ENCODE measurements at places on chromosomes 13 and 19. TPM values are rescaled to one million over a fixed set of nuclear protein-coding genes. Genes with fewer than 3 reads are reported as not detected.

The OR4F17 gene
- not detected for total RNA-seq

The SLC25A15 gene
- 9.4 TPM for total RNA-seq

The CLEC17A gene
- not detected for total RNA-seq

The IGSF23 gene
- not detected for total RNA-seq

The TPTE2 gene
- total RNA-seq: not detected

The PGLYRP1 gene
- total RNA-seq: not detected

The ELSPBP1 gene
- not detected for total RNA-seq

The SPACA7 gene
- not detected for total RNA-seq

The PIN1 gene
- total RNA-seq: 88.3 TPM

The KLHL26 gene
- 11.6 TPM for total RNA-seq

The C13orf42 gene
- not detected for total RNA-seq

The ZNF700 gene
- total RNA-seq: 2.9 TPM

The ZNF90 gene
- total RNA-seq: 0.16 TPM

The PNMA8B gene
- total RNA-seq: 0.97 TPM

The ZNF331 gene
- 5.4 TPM for total RNA-seq

The ZNF17 gene
- 2.9 TPM for total RNA-seq

The CFD gene
- total RNA-seq: 70.6 TPM

The ZNF729 gene
- total RNA-seq: not detected

The SPRED3 gene
- 6.9 TPM for total RNA-seq

The SPRY2 gene
- 71.4 TPM for total RNA-seq

The SH2D3A gene
- total RNA-seq: not detected

The ZNF565 gene
- total RNA-seq: 3.6 TPM

The COG6 gene
- total RNA-seq: 28.3 TPM

The ZNF541 gene
- total RNA-seq: 1.1 TPM

The FSD1 gene
- total RNA-seq: 3.1 TPM

The FGF22 gene
- total RNA-seq: not detected

The LRRC8E gene
- 5.6 TPM for total RNA-seq

The ZNF582 gene
- 3.2 TPM for total RNA-seq

The TMEM59L gene
- total RNA-seq: 12.8 TPM

The PLIN4 gene
- 0.72 TPM for total RNA-seq

The ZNF66 gene
- 0.72 TPM for total RNA-seq

The ZNF583 gene
- total RNA-seq: 2.8 TPM

The JUNB gene
- total RNA-seq: 265 TPM

The KL gene
- not detected for total RNA-seq

The PDX1 gene
- not detected for total RNA-seq

The COX7A1 gene
- total RNA-seq: 35.2 TPM

The TRAPPC5 gene
- 68.4 TPM for total RNA-seq

The ZNF536 gene
- not detected for total RNA-seq

The PBX4 gene
- not detected for total RNA-seq

The LILRA6 gene
- not detected for total RNA-seq

The SERTM1 gene
- total RNA-seq: not detected

The GARRE1 gene
- 12.2 TPM for total RNA-seq

The SHD gene
- not detected for total RNA-seq

The FCER2 gene
- total RNA-seq: not detected

The PALM gene
- total RNA-seq: 50.1 TPM

The NLRP7 gene
- not detected for total RNA-seq

The SIGLEC10 gene
- not detected for total RNA-seq

The ZNF586 gene
- total RNA-seq: 11.4 TPM

The LMTK3 gene
- total RNA-seq: not detected

The LGALS4 gene
- total RNA-seq: not detected

The PEX11G gene
- total RNA-seq: 3.7 TPM

The SLAIN1 gene
- 0.65 TPM for total RNA-seq

The ERICH4 gene
- not detected for total RNA-seq

The SLITRK1 gene
- not detected for total RNA-seq

The PRODH2 gene
- not detected for total RNA-seq

The VAV1 gene
- not detected for total RNA-seq

The ZNF728 gene
- not detected for total RNA-seq

The WASF3 gene
- total RNA-seq: 13.4 TPM

The C19orf81 gene
- not detected for total RNA-seq
